ENCODE measurements at places on chromosomes 16 and 17. TPM values are rescaled to one million over a fixed set of nuclear protein-coding genes. Genes with fewer than 3 reads are reported as not detected.
A peak's percentile ranks its signal among the peaks of the same experiment; 100 is the strongest.

Gene FBXW10B
- total RNA-seq: 1.1 TPM

Gene FOXN1
- not detected for total RNA-seq

DNA sequence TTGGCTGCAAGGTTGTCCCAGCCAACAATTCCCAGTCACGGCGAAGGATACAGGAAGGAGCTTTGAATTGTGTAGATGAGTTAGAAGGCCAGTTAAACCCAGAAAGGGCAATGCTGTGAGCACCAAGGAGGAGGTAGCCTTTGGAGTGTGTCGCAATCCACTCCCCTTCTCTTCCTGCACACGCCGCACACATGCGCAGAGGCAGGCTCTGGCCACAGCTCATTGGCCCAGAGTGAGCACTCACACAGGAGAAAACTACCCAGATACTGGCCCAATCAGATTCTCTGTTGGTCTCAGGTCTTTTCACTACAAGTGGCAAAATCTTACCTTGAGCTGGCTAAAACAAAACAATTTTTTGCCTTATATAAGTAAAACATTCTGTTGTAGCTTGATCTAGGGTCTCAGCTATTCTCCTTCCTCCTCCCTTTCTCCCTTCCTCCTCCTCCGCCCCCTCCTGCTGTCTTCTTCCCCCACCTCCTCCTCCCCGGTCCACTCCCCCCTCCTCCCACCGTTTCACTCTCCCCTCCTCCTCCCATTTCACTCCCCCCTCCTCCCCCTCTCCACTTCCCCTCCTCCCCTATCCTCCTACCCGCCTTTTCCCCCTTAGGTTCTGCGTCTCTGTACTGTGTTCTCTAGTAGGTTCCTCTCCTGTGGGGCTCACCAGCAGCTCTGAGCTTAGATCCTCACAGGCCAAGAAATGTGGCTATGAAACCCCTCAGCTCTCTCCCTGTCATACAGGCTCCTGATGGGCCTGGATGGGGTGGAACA, 344.9 kb downstream of the CPPED1 start:
- H3K4me1 ChIP-seq: peaks cover 8% of the 10 kb centered on the region
- H3K27ac ChIP-seq: no peak overlapping the region
- DNase-seq: no peak
- H3K4me3 ChIP-seq: no peak overlapping the region
- no peaks in the 10 kb centered on the region for H3K27me3 ChIP-seq
- peaks cover 2% of the 10 kb centered on the region for H3K36me3 ChIP-seq

DNA sequence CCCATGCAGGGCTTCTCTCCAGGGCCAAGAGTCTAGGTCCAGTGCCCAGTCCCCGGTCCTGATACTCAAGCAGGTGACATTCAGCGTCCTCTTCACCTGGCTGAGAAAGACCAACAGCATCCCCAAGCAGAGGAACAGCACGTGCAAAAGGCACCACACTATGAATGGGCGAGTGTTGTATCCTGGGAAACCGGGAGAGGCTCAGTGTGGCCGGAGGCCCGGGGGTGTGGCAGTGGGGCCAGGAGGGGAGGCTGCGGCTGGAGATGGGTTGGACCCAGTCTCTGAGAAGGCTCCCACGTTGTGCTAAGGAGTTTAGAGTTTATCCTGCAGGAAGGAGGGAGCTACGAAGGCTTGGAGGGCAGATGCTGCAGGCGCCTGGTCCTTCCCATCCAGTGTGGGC, 13.5 kb downstream of the ABR start:
- no peak overlapping the region for H3K4me3 ChIP-seq
- no peak for DNase-seq
- no peaks in the 10 kb centered on the region for H3K4me1 ChIP-seq
- no peaks in the 10 kb centered on the region for H3K36me3 ChIP-seq

DNA sequence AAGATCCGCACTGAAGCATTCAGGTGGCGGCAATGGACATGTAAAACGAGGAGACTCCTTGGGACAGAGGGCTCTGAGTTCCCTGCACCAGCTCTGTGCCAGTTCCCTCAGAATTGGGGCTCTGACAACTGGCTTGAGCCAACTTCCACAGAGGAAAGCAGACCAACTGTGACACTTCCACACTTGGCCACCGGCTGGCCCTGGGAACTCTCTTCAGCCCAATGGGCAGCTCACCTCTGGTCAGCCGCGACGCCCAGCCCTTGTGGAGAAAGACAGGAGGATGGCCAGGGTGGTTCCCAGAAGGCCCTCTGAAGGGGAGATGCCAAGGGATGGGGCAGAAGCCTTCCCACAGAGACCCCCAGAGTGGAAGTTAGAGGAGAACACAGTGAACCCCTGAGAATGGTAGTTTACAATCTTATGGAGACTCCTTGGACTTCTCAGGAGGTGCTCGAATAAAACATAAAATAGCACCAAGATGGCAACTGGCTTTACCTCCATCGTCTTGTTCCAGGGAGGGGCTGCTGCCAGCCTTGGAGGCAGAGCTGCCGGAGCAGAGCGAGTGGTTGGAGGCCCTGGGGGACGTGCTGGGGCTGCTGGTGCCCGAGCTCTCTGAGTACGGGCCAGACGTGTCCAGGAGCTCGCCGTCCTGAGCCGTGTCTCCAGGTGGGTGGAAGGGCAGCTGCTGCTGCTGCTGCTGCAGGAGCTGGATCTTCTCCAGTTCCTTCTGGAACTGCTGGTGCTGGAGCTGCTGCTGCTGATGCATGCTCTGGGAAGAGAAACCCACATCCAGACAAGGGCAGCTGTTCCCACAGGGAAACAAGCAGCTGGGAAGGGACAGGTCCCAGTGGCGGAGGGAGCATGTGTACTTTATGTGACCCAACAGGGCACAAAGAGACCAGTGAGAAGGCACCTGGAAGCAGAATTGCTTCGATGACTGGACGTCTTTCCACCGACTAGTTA, 35.0 kb upstream of the ICAM2 start:
- peaks cover 6% of the 10 kb centered on the region for H3K4me1 ChIP-seq
- DNase-seq: no peak
- H3K27ac ChIP-seq: no peak overlapping the region
- H3K4me3 ChIP-seq: no peak overlapping the region

DNA sequence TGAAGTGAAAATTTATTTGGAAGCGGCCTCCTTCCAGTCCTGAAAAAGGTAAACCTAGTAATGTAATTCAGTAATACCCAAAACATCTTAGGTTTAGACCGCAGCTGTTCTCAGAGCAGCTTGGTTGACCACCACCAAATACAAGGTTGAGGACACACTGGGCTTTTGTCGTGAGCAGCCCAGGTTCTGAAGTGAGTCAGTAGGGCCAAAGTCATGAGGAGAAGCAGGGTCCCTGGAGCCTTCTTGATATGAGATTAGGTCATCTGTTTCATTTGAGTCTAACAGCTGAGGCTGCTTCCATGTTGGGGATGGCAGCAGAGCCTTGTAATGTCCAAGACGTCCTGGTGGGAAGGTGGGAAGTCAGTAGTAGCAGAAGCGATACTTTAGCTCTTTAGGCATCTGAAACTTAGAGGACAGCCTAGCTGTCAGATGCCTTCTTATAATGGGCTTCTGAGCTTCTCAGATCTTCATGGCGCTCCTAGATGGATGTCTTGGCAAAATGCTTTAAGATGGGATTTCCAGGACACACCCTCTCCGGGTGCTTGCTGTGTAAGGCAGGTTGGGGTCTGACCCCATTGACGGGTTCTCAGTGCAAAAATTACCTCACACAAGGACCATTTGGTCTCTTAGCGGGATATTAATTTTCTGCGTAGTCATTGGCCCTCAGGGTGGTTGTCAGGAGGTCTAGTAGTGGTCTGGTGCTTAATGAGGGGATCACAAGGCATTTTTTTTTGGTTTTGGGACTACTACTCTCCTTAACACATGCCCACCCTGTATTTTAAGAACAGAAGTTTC, 2.4 kb downstream of the ALKBH5 start:
- peak overlapping the region; percentile 93 for H3K27ac ChIP-seq
- no peaks in the 10 kb centered on the region for H3K27me3 ChIP-seq
- no peak for DNase-seq
- peak overlapping the region; percentile 92 for H3K4me3 ChIP-seq
- H3K36me3 ChIP-seq: peaks cover 8% of the 10 kb centered on the region

- no peak for DNase-seq
- no peaks in the 10 kb centered on the region for H3K4me1 ChIP-seq
- H3K27me3 ChIP-seq: no peaks in the 10 kb centered on the region
- no peaks in the 10 kb centered on the region for H3K36me3 ChIP-seq
- no peak overlapping the region for H3K27ac ChIP-seq
These were observed 8.7 kb upstream of the IL4R start for GRCh38 chr16:27304881-27305745.

DNA sequence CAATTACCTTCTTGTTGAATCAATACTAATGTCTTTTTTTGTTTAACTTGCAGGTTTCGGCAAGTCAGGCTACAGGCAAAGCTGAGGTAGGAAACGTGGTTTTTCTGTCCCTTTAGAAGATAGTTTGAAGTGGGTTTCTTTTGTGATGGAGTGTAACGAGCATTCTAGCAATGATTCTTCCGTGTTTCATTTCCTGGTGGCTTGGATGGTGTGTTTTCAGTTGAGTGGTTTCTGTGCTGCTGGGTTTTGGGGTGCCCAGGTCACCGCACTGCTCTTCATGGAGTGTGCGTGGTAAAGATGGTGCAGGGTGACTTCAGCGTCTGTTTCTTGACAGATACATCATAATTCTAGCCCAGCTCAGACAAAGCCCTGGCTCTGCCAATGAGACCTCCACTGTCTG, 769.7 kb upstream of the EEF2KMT start:
- no peaks in the 10 kb centered on the region for H3K36me3 ChIP-seq
- H3K4me3 ChIP-seq: no peak overlapping the region
- no peak overlapping the region for H3K27ac ChIP-seq
- H3K27me3 ChIP-seq: no peaks in the 10 kb centered on the region
- no peak for DNase-seq

DNA sequence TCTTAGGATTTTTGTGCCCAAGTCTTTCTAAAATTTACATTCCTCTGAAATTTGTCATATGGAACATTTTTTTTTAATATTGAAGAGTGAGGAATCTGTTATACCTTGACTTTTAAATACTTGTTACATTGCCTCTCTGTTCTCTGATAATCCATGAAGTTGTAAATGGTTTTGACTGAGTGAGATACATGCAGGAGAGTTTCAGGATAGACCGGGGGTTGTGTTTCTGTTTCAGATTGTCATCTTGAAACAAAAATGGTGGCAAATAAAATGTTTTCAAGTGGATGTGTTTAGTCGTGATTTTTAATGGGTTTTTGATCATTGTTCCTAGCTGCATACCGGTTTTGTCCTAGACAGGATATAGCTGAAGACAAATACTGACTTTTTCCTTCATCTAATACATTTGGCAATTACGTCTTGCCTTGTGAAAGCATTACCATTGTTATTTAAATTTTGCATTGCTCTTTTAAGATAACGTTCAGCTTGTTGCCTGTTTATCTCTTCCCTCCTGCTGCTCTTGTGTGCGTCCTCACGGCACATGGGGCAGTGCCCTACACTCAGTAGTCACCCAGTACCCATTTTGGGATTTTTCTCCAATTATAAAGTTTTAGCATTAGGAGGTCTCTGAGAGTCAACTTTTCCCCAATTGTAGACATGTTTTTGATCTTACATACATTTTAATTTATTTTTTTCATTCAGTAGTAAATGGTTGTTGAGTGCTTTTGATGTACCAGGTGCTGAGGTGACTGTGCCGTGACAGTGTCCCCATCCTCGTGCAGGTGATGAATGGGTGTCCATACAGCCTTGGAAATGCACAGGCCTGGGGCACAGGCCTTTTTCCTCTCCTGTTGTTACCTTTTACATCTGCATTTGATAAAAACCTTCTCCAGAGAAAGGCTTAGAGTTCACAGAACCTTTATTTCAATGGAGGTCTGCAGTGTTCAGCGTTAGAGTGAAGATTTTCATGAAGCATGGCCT, 169.9 kb downstream of the MSI2 start:
- H3K27ac ChIP-seq: no peak overlapping the region
- no peaks in the 10 kb centered on the region for H3K36me3 ChIP-seq
- peaks cover 31% of the 10 kb centered on the region for H3K4me1 ChIP-seq
- no peaks in the 10 kb centered on the region for H3K27me3 ChIP-seq

DNA sequence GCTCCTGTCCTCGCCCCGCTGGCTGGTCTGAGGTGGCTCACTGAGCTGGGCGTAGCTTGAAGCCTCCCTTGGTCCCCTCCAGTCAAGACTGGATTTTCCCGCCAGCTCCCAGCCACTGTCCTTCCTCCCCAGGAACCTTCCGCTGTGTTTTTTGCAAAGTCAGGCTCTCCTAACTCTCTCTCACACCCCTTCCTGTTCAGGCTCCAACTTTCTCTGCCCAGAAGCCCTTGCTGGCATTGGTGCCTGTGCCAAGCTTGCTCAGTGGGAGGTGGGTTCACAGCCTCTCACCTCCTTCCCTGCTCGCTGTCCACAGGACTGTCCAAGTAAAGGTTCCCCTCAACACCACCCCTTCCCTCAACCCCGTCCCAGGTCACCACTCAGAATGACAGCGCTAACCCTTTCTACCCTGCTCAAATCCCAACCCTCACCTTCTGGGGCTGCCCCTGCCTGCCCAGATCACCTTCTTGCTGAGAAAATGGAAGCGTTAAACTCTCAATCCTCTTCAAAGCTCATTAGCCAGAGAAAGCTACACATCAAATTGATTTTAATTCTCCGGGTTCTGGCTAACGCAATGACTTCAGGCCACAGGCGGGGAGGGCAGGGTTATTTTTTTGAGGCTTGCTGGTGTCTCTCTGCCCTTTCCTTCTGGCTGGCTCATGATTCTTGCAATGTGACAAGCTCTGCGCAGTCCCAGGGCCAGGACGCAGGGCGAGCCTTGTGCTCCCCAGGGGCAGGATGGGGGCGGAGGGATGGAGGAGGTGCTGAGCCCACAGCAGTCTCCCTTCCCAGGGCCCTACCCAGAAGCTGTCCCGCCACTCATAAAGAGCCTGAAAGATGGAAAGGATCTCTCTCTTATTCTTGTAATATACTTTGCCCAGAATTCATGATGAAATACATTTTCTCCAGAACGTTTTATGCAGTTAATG, 357.2 kb upstream of the TNRC6C start:
- no peaks in the 10 kb centered on the region for H3K36me3 ChIP-seq
- DNase-seq: no peak
- peaks cover 43% of the 10 kb centered on the region for H3K4me1 ChIP-seq
- peak overlapping the region; percentile 5 for H3K4me3 ChIP-seq

- H3K27me3 ChIP-seq: no peaks in the 10 kb centered on the region
- peak; percentile 85 for DNase-seq
- H3K4me3 ChIP-seq: peak overlapping the region; percentile 95
- no peaks in the 10 kb centered on the region for H3K36me3 ChIP-seq
These were observed 751 bp downstream of the DCAF7 start for GRCh38 chr17:63550817-63551639.

DNA sequence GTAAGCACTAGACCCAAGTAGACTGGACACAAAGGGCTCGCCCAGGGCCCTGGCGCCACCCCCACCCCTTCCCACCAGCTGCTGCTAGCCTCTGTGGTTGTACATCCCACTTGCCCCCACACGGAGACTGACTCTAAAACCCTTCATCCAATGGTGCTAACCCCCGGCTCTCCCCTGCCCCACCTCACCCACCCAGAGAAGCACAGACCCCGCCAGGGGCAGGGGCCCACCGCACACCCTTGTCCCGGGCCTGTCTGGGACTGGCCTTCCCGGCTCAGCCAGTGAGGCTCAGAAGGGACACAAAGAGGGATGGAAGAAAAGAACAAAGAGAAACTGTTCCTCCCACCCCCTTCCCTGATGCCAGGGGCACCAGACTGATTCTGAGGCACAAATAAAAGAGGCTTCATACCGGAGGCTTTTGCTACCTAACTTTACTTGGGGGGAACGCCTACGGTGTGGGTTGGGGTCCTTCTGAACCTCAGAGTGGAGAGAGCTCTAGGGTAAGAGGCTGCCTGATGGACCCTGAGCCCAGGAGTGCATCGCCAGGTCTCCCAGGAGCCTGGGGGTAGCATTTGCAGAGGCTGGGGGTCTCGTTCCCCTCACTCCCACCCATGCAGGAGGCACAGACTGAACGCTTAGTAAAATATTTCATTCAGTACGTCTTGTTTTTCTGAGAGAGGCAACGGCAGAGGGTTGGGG, 8.2 kb downstream of the CORO6 start:
- H3K27ac ChIP-seq: peak overlapping the region; percentile 65
- no peak for DNase-seq
- H3K27me3 ChIP-seq: peaks cover 2% of the 10 kb centered on the region

GRCh38 chr17:75684924-75685323, 17.8 kb downstream of the SAP30BP start:
- H3K27ac ChIP-seq: peak overlapping the region; percentile 67
- no peak overlapping the region for H3K4me3 ChIP-seq
- peaks cover 1% of the 10 kb centered on the region for H3K36me3 ChIP-seq

Measured in chondrocyte (in vitro differentiated cells).